Smooth muscle cell of bladder (primary cell): ENCODE measurements at places on chromosomes 7 and 10. TPM values are rescaled to one million over a fixed set of nuclear protein-coding genes. Genes with fewer than 3 reads are reported as not detected.

CYP3A7 gene
- 0.14 and 0.46 TPM in 2 replicates for total RNA-seq

AKR1E2 gene
- 6.5 and 13.9 TPM in 2 replicates for total RNA-seq

OR2A5 gene
- total RNA-seq = not detected in 2 replicates

RBP3 gene
- under 0.01 TPM in 1 of 2 replicates, not detected in the other for total RNA-seq

AFAP1L2 gene
- total RNA-seq = 0.09 and 0.14 TPM in 2 replicates

CLRN3 gene
- not detected in 2 replicates for total RNA-seq
